ENCODE measurements at places on chromosomes 6 and 20.

GRCh38 chr6:1081551-1082284, 230.2 kb upstream of the FOXQ1 start:
- no peak for DNase-seq

GRCh38 chr6:109202409-109203264, 107.3 kb downstream of the CEP57L1 start:
- DNase-seq, result no peak

DNA sequence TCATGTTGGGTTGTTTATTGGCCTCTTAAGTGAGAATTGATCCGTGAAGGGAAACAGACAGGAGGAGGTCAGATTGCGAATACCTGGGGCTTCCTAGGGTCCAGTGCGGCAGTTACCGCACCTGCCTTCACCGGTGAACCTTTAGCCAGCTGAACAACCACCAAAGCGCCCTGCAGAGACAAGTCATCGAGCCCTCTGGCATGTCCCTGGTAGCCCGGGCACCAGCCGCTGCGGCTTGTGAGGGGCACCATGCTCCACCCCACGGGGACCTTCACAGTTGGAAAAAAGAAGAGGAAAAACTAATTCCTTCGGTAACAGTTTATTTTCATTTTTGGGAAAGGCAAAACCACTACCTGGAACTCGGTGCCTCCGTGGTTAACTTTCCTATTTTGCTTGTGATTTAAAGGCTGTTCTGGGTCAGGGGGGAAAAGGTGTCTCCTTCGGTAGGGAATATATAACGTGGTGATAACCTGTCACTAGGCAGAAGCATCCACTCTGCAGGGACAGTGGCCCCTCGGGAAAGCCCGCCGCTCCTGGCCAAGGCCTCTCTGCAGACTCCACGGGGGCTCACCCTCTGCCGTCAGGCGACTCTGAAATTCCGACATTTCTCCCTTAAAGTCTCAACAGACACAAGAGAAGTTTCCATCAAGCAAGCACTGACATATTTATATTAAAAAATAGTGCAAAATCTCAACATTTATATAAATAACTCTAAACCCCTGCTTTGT, 30.7 kb upstream of the ZBP1 start:
- no peak for DNase-seq

DNA sequence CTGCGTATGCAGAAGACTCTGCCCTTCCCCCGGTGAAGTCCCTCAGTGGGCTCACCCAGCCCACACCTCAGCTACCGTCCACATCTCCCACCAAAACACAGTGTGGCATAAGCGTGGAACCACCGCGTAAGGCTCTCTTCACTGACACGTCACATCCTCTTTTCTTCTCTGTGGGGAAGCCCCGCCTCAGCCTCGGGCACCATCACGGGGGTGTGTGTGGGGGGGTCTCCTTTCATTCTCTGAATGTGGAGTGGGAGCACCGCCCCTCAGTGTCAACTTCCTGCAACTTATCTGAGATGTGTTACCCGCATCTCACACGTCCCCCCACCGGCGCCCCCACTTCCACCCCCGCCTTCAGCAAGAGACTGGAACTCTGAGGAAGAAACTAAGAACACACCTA, 388.4 kb upstream of the JARID2 start:
- DNase-seq, result peak; percentile 54

GRCh38 chr6:127737009-127737486, 160.1 kb downstream of the C6orf58 start:
- no peak for DNase-seq

DNA sequence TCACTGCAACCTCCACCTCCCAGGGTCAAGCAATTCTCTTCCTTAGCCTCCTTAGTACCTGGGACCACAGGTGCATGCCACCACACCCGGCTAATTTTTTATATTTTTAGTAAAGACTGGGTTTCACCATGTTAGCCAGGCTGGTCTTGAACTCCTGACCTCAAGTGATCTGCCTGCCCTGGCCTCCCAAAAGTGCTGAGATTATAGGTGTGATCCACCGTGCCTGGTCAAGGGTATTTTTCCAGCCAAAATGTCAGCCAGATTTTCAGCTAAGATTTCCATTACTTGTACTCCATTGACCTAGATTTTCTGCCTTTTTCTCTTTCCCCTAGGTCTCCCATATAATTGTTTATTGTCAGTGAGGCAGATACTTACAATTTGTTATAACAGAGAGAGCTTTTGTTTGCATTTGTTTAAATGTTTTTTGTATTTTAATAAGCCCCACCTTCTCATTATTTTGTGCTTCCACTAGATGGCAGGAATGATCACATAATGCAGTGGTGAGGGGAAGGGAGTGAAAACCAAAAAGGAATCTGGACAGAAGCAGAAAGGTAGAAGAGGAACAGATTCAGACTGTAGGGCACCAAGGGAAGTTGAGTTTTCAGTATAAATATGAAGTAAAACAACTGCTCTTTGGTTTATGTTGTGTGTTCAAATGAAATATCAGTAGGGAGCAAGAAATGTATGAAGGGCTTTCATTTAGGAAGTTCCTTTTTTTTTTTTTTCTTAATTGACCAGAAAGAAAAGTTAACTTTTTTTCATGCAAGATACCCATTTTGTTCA, 29.7 kb downstream of the RPF2 start:
- no peak for DNase-seq

- no peak for DNase-seq
Measured at GRCh38 chr6:142854589-142855488, 90.1 kb downstream of the HIVEP2 start.

GRCh38 chr20:12061466-12061865, 143.8 kb downstream of the BTBD3 start:
- DNase-seq, result no peak

DNA sequence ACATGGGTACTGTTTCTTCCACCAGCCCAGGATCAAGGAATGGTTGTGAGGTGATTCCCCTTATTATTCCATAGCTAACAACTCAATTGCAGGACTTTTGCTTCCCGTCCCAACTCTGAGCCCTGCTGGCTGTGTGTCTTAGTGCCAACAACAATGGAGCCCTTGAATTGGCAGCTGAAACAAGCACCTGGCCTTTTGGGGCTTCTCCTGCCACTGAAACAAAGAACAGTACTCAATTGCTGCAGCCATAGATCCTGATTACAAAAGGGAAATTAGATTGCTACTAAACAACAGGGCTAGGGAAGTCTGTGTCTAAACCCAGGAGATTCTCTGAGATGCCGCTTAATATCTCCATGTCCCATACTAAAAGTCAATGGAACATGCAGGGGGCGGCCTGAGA, 61.3 kb upstream of the CARMIL1 start:
- DNase-seq, result no peak

GRCh38 chr6:109327491-109327890, 54.8 kb downstream of the CD164 start:
- DNase-seq, result no peak

DNA sequence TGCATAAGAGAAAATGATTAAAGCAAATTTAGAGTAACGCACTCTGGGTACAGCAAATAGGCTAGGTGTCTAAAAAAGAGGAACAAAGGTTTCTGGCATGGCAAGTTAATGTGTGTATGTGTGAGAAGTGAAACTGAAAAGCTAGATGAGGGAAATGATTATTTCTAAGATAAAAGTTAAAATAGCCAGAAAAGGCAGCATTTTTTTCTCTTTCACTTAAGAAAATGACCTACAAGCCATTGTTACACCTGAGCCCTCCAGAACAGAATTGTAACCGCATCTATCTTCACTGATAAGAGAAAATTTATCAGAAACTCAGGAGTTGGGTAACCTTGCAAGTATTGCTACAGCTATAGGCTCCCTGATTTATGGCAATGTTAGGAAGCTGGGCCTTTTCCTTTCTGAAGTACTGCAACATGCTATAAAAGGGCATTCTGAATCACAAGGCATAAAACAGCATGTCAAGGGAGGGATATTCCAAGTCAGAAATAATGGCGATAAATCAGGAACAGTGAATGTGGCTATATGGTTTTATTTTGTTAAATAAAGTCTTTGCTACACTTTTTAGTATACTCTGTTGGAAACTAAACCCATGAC, 395.3 kb downstream of the TBC1D32 start:
- DNase-seq, result no peak

DNA sequence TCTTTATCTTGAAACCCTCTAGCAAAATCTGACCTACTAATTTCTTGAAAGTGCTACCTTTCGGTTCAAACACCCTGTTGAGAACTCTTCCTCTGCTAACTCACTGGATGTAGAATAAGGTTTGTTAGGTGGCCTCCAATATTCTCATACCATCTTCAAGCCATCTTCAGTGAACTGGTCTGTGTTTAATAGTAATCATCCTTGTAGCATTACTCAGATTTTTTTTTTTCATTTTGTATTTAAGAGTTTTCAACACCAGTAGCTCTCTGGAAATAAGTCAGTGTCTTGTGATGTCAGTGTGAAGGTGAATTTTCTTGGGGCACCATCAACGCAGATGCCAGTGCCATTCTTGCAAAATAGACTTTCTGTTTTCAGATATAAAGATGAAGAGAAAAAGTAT, 140.6 kb upstream of the AHI1 start:
- DNase-seq, result no peak

DNA sequence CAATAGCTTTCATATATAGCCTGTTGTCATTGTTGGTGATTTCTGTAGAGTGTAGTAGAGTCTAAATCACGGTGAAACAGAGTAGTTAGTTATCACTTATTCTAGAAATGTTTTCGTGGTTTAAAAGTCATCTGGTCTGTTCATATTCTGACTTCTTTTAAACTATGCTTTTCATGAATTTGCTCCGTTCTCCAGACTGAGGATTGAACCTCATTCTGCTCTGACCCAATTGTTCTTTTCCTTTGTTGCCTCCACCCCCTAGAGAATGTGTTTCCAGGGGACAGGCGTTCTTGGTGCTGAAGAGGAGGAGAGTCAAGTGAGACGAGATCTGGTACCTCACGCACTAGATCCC, 748 bp upstream of the ZNF292 start:
- DNase-seq, result no peak

- DNase-seq, result no peak
Measured at GRCh38 chr6:87660226-87660911, 41.7 kb downstream of the AKIRIN2 start.

- DNase-seq, result peak; percentile 35
Measured at GRCh38 chr20:45823949-45824835, 2.9 kb downstream of the TNNC2 start.

DNA sequence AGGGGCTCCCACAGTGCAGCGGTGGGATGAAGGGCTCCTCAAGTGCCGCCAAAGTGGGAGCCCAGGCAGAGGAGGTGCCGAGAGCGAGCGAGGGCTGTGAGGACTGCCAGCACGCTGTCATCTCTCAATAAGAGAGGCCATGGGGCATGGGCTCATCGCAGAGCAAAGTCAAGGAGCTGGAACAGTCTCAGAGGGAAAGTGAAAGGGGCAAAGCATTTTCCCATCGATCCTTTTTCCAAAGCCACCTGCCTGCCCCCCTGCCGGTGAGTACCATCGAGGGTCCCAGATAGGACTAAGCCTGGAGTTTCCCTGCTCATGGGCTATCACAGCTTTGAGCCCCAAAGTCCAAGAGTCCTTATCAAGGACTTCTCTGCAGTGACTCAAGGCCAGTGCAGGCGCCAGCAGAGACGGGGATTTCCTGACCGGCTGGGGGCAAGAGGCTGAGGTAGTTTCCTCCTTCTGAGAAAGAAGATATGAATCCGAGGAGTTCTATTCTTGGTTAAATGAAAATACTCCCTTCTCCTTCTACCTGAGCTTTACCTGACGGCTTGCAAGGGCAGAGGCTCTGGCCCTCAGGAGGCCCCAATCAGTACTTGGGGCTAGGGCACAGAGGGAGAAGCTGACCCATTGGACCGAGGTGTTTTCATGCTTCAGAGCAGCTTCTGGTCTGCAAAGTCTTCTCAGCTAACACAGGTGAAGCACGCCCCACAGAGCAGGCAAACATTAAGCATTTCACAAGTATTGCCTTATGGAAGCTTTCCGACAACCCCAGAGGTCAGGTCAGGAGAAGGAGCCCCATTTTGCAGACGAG, 22.6 kb downstream of the ETV7 start:
- no peak for DNase-seq

DNA sequence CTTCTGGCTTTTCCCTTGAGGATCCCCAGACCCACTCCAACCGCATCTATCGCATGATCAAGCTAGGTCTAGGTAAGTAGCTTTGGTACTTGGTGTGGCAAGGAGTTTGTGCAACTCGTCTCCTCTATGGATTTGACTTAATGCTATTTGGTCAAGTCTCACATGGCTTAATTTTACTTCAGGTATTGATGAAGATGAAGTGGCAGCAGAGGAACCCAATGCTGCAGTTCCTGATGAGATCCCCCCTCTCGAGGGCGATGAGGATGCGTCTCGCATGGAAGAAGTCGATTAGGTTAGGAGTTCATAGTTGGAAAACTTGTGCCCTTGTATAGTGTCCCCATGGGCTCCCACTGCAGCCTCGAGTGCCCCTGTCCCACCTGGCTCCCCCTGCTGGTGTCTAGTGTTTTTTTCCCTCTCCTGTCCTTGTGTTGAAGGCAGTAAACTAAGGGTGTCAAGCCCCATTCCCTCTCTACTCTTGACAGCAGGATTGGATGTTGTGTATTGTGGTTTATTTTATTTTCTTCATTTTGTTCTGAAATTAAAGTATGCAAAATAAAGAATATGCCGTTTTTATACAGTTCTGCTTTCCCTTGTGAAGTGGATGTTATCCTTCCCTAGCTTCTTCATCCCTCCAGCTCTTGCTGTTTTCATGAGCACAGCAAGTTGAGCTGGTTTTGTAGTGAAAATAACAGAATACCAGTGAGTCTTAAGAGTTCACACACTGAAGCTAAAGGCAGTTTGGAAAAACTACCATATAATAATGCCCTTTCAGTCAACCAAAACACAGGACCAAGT, 3.8 kb downstream of the SLC35B2 start:
- DNase-seq, result no peak

GRCh38 chr20:925516-925915, 9.4 kb upstream of the ANGPT4 start:
- DNase-seq, result no peak

DNA sequence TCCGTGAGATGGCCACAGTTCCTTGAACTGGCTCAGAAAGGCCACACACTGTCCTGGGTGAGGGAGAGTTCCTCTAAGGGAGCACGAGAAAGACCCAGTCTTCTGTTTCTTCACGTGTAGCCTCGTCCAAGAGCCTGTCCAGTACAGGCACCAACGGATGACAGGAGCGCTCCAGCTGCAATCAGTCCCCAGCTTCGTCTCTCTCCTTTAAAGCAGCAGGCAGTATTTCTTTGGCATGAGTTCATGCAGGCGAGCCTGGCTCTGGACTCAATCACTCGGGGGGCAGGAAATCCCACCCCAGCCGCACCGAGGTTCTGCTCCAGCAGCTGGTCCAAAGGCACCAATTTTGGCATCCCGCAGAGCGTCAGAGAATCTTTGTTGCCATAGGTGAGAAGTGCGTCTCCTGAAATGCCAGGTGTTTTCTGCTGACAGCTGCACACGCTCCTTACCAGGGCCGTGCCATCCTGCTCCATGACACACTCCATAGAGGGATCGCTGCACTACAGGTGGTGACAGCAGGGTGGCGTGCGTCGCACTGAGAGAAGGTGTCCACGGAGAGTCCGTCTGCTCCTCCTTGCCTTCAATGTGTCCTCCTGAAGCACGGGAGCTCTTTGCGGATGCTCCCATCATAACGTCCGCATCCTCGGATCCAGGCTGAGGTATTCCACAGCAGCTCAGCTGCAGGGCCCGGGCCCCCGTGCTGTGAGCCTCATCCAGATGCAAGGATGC, 59.6 kb upstream of the AFDN start:
- no peak for DNase-seq

GRCh38 chr6:26249957-26250697, 114.9 kb upstream of the BTN3A2 start:
- peak; percentile 52 for DNase-seq
